Activated naive CD4-positive, alpha-beta T cell treated with anti-CD3 and anti-CD28 coated beads, Interleukin-2, amount 50 U/mL, for 72 hours (primary cell): ENCODE measurements at places on chromosomes 4 and X. TPM values are rescaled to one million over a fixed set of nuclear protein-coding genes. Genes with fewer than 3 reads are reported as not detected.
A peak's percentile ranks its signal among the peaks of the same experiment; 100 is the strongest.

GRCh38 chr4:105149771-105150170 lies 3.1 kb downstream of the TET2 start:
- no peak for DNase-seq

DNA sequence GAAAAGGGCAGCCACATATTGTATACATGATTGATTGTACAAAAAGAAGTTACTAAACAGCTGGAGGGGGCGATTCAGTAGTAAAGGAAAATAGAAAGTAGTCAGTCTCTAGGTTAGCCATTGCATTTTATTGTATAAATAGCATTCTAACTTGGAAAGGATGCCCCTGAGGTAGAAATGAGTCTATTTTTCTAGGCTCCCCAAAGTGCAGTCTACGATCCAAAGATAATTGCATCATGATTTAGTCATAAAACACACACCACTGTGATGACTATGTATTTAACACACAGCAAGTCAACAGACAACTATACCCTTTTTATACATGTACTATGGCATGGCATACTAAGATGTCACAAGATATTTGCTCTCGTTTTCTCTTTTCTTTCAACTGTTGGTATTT lies 204.9 kb downstream of the APBB2 start:
- DNase-seq: no peak

DNA sequence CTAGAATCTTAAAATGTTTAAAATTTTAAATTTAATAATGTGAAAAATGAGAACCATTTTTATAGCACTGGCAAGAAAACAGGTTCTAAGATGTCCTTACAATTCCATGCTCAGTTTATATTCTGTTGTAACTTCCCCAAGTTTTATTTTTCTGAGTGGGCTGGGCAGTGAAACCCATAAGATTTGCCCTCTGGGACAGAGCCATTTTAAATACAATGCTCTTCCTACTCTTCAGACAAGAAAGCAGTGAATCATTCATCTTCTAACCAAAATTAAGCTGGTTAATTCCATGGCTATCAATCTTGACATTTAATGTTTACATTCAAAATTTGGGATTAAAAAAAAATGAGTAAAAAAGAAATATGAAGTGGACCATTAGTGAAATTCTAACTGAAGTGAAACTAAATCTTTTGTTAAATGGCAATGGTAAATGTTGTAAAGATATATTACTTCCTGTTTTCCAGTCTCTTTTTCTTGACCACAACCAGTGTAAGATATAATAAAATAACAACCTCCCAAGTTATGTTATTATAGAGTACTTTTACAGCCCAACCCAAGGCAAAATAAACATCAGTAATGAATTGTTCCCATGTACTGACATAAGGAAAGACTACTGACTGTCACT lies 37.2 kb upstream of the PTPN13 start:
- DNase-seq: no peak

- DNase-seq: no peak
These were observed 58.5 kb upstream of the NAP1L5 start for GRCh38 chr4:88756149-88756548.

DNA sequence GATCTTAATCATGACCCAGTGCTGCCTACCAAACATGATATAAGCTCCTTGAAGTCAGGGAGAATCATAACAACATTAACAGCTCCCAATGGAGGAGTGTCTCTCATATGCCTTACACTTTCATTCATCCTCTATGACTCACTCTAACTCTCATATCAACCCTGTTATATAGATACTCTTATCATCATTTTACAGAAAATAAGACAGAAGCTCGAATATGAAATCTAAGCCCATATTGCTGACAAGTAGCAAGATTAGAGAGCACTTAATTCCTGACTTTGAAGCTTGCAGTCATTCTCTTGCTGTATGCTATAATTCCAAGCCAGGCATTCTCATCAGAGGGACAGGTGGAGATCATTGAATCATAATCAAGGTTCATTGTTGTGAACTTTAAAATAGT lies 476.7 kb upstream of the ATOH1 start:
- no peak for DNase-seq

DNA sequence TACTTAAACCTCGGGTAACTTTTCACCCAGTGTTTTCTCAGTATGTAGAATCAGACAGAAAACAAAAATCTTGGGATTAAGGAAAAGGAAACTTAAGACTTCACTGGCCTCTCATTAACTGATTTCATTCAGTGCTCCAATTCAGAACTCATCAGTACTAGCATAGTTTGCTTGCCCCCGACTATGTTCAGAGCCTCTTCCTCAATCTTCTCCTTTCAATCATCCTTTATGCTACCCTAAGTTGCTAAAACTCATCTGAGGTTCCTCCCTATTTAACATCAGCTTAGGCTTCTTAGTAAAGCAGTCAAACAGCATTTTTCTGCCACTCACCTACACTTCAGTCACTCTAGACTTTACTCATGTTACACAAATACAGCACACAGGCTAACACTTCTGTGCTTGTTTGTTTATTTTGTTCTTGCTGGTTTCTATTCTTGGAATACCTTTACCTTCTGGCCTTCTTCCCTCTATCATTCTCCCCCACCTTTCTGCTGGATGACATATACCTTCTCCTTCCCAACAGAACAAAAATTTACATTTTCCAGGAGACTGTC lies 163.0 kb upstream of the TLL1 start:
- DNase-seq: no peak

GRCh38 chr4:155667222-155667567 lies 547 bp downstream of the GUCY1A1 start:
- DNase-seq: peak; percentile 13

GRCh38 chrX:135581496-135581895 lies 61.0 kb downstream of the INTS6L start:
- DNase-seq: no peak

OGT gene
- total RNA-seq: 362 TPM

CLIC2 gene
- 0.64 TPM for total RNA-seq
